ENCODE measurements at places on chromosomes 16 and 17.

- no peak for DNase-seq
Observed at GRCh38 chr16:13767215-13767614, 152.7 kb upstream of the ERCC4 start.

GRCh38 chr17:82230609-82231311 lies 1.9 kb downstream of the SLC16A3 start:
- DNase-seq = peak; percentile 39

DNA sequence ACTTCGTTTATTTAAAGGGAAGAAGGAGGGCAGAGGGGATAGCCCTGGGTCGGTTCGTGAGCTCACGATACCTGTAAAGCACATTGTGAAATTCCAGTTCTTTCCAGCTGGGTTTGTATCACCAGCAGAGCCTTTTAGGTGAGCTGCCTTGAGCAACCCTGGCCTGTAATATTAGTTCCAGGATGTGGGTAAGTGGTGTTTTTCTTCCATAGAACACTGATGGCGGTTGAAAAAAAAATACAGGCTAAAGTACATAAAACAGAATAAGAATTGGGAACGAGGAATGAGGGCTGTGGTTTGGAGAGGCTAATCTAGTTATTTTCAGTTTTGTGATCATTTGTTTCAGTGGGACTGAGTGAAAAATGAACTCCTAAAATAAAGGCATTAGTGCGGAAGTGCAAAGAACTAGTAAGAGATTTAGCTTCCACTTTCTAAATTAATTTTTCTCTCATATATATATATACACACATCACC lies 20.6 kb downstream of the HS3ST3B1 start:
- DNase-seq = no peak

GRCh38 chr17:40023590-40024292 lies 8.5 kb downstream of the CSF3 start:
- no peak for DNase-seq

DNA sequence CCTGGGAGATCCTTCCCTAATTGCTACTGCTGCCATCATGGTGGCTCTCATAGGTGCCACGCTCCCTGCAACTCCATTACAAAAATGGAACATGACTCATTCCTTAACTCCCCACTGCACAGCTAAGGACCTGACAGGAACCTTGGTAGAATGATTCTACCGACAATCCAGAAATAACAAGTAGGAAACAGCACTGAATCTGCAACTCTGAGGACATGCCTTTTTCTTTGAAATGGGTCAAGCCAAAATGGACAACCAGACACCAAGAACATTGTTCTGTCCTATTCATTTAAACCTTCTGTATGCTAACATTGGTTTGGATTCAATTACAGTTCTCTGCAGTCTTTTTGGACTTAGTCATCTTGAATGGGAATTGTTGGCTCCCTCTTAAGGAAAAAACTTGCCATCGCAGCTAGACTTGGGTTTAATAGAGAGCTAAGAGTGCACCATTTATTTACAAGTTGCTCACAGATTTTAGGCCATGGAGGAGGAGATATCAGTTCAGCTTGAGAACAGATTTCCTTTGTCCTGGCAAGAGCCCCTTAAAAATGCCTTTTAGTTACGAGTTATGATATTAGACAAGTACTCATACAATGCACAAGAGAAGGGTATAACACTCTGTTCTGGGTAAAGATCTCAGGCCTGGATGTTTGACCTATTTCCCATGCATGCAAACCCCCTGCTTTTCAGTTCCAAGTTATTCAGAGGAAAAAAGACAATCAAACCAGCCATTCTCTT lies 20.9 kb upstream of the NSRP1 start:
- no peak for DNase-seq

GRCh38 chr16:4315186-4316107 lies at the start of gene GLIS2:
GLIS2 (plus strand) TSS chr16:4316067; CDS start chr16:4332281, 16,214 bp downstream.
- DNase-seq = peak; percentile 24

GRCh38 chr16:49085686-49086085 lies 196.0 kb downstream of the CBLN1 start:
- no peak for DNase-seq

DNA sequence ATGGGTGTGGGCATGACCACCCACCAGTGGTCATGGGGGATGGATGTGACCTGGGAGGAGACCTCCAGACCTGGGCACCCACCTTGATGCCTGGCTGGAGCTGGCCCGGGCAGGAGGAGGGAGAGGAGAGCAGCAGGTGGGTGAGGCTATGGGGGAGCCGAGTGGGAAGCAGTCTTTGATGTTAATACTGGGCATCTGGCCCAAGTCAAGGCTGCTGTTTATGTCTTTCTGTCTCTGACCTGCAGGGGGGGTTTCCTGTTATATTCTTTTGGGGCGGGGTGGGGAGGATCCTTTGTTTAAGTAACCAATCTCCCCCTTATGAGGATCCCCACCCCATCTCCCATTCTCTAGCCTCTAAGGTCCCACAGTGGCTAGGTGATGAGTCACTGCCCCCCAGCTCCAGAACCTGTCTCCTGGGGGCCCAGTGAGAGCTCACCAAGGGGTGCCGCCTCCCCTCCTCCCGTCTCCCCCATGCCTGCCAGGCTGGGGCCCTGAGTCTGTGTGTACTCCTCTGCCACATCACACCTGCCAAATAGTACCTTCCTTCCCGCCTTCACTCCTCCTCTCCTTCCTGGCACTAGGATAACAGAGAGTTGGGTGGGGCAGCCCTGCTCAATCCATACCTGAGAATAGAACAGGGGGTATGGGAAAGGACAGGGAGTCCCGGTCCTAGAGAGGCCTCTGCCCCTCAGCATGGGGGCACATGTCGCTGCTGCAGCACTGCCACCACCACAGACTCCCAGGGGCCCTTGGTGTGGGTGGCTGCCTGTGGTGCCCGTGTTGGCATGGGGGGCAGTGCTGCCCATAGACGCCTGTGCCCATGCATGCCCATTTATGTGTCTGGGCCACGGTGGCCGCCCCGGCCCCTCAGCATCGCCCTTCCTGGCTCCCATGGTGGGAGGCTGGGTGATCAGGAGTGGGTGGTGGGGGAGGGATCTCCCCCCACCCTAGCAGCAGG lies 7.3 kb downstream of the THRA start:
- DNase-seq = no peak

- DNase-seq = no peak
Observed at GRCh38 chr17:46983782-46984181, 4.7 kb upstream of the RPRML start.

- DNase-seq = no peak
Observed at GRCh38 chr17:76791053-76791980, 53.4 kb downstream of the MFSD11 start.

DNA sequence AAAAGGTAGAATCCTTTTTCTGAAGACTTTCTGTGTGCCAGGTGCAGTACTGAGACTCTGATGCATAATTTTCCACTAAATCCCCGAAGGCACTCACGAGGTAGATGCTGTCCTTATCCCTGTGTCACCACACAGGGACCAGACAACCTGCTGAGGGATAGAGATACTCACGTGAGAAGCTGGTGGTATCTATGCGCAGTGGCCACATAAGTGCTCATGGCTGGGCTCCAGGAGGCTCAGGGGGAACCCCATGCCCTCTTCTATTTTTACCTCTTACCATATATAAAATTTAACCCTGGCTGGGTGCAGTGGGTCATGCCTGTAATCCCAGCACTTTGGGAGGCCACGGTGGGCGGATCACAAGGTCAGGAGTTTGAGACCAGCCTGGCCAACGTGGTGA lies 38.3 kb downstream of the NT5M start:
- DNase-seq = no peak

Measured in activated T-helper 1 cell treated with anti-CD3 and anti-CD28 coated beads, Interleukin-2, amount 50 U/mL, for 16 hours (primary cell).